Ammon's horn (tissue), 1 donor: ENCODE measurements at places on chromosomes 6 and 20.

DNA sequence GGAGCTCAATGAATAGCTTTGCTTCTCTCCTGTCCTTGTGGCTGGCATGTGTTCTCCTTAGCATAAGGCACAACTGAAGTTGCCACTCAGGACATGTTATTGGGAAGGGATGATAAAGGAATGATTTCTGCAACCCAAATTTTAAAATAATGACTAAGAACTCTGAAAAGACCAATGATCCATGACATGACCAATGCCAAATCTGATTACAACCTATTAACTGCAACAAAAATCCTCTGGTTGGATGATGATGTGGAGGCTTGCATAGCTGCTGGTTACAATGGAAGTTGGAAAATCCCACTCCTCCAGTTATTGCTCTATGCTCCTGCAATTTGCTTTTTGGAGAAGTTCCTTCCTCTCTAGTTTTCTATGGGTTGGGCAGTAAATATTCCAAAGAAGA is 63.4 kb upstream of the FBXL4 start:
- no peak for DNase-seq

- DNase-seq = peak; percentile 44
Measured at GRCh38 chr6:7085911-7086310, 21.9 kb upstream of the RREB1 start.

DNA sequence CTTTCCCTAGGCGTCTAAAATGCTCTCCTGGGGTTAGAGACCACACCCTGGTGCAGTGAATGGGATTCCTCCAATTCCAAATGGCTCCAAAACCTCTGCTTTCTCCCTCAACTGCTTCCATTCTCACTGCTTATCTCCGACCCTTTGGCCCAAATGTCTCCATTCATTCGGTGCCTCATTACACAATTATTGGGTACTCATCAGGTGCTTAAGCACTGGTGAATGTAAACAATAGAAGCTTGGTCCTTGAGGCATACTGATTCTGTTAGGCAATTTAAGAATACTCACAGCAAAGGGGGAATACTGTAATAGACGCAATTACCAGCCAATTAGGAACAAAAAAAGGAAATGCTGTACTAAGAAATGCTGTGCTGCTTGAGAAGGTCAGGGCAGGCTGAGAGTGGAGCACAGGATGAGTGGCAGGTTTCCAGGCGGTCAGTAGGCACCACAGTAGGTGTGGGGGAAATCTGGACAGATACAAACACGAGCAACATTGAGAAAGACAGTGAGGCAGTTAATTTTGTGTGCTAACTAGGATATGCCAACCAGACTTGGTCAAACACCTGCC is 23.0 kb downstream of the GMDS start:
- no peak for DNase-seq

- no peak for DNase-seq
Measured at GRCh38 chr6:88538130-88538706, 372.1 kb upstream of the CNR1 start.

- DNase-seq = peak; percentile 78
Measured at GRCh38 chr20:57388953-57389694, 2.1 kb upstream of the RBM38 start.

DNA sequence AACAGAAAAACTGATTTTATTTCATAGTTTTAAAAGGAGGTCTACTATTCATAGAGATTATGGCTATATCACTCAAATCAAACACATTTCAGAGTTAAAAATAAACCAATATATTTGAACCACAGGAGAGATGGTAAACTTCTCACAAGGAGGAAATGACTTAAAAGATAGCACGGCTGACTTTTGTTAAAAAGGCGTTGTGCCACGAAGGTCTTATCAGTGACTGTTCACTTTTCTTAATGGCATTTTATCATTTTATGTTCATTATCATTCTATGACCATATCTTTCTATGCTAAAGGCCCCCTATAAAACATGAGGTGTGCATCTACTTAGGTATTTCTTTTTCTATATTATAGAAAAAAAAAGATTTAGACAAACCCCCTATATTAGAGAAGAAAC is 19.6 kb downstream of the ELOVL4 start:
- DNase-seq = no peak

DNA sequence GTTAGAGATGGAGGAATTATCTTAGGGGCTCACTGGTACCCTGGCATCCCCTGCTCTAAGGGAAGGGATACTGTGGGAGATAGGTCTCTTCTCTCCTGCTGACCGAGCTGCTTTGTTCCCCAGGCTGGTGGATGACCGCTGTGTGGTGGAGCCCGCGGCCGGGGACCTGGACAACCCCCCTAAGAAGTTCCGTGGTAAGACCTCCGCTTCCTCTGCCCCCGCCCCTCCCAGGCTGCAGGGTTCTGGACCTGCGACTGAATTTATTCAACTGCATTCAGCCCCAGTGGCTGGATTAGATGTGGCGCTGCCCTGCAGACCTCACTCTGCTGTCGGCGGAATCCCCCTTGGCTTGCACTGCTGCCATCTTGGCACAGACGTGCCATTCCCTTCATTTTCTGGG is 19.2 kb downstream of the ITPR3 start:
- no peak for DNase-seq

GRCh38 chr20:24608926-24609667 is 139.7 kb downstream of the SYNDIG1 start:
- DNase-seq = peak; percentile 74
